ENCODE measurements at places on chromosomes 6 and 20. TPM values are rescaled to one million over a fixed set of nuclear protein-coding genes. Genes with fewer than 3 reads are reported as not detected.

Gene COL12A1
- 15.5 TPM for total RNA-seq

Gene STMND1
- total RNA-seq = not detected

Gene IMPG1
- not detected for total RNA-seq

DNA sequence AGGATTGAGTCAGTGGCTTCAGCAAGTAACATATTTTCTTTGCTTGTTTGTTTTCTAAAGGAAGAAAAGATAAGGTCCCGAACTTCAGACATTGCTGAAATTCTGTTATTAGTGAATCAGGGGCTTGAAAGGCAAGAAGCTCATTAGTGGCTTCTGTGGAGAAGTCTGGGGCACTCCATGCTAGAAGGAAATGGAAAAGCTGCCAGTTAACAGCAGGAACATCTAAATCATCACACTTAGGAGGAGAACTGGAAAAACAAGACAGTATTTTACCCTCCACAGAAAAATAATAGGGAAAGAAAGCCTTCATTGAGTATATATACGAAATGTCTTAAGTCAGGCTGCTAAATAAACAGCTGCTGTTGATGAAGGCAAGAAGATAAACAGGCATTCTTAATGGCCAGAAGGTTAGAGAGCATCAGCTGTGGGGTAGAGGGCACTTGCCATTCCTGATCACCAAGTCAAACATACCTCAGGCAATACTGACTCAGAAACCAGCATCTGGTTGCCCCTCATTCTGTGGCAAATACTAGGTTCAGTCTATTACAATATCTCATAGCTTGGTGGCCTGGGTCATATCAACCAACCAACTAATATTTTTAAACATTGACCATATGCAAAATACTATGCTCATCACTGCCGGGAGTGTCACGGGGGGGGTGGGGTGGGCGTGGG is 143.2 kb upstream of the TENT5A start:
- no peak for DNase-seq

- DNase-seq = no peak
Observed at GRCh38 chr6:1393641-1394283, 4.4 kb downstream of the FOXF2 start.

DNA sequence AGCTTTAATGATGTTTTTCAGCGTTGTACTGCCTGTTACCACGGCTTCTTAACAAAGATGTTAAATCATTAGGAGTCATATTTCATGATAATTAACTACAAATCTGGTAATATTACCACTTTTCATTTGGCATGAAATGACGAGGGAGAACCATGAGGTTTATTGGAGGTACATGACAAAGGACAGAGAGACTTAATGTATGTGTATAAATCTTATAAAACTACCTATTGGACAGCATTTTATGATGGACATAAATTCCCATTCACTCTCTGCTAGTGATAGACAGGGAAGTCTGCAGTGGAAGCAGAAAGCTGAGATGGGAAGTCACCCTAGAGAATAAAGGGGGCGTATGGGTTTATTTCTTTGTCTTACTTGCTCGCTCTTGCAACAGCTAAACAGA is 949.9 kb upstream of the FLRT3 start:
- DNase-seq = no peak

DNA sequence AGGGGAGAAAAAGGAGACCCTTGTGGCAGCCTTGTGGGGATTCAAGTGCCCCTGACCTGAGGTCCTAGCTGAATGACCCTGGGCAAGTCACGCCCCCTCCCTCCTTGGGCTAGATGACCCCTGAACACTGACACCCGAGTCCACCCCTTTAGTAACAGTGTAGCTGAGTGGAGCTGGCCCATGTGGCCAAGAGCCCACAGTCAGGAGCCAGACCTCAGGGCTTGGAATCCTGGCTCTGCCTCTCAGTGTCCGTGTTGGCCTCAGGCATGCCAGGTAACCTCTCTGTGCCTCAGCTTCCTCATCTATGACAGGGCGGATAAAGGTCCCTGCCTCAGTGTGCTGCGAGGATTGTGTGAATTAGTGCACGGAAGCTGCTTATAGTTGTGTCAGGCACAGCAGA is 14.3 kb downstream of the IP6K3 start:
- no peak for DNase-seq

- DNase-seq = no peak
Observed at GRCh38 chr20:20366551-20366875, 1.4 kb upstream of the INSM1 start.

DNA sequence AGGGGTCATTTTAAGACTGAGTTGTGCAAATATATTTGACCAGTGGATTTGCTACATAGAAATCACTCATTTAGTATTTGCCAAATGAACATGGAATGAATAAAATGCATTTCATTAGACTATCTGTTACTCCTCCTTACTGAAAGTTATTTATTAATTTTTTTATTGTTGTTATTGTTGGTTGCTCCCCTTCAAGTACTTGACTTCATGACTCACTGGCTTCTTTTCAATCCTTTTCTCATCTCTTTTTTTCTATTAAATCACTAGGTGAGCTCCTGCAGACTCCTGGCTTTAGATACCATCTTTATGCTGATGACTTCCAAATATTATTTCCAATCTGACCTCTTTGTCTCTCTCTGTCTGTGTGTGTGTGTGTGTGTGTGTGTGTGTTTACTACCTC is 192.2 kb upstream of the FAM83B start:
- no peak for DNase-seq

- DNase-seq = no peak
Observed at GRCh38 chr6:127554435-127555006, 22.5 kb upstream of the C6orf58 start.

DNA sequence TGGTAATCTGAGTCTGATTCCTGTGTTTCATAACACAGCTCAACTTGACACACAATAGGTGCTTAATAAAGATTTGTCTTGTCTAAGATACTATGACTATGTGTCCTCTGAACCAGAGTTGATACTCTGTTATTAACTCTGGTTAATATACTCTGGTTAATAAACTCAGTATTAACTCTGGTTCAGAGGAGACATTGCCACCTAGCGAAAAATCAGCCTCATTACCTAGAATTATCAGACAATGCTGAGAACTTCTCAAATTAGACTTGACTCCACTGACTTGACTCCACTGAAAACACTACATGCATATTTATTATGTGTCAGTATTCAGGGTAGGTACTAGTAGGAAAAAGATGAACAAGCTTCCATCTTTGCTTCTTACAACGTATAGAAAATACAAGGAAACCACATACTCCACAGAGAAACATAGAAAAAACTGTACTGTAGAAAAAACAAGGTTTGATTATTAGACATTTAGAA is 73.9 kb downstream of the AHI1 start:
- no peak for DNase-seq
